NCI-H1436 (cell line): ENCODE measurements at places on chromosomes 1 and 21.

DNA sequence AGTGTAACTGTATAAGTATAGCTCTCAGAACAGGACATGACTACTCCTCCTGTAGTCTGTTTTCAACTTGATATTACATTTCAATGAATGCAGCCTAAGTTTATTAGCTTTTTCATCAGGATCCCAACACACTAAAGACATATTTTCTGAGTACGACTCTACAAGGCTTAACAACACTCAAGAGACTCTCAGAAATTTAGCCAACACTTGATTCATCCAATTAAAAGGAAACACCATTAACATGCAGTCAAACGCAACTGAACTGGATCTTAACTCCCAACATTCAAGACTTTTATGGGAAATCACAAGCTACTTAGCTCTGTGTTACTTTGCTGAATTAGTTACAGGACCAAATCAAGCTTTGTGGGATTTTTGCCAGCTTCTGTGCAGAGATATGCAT lies 65.2 kb upstream of the SGIP1 start:
- no peak for DNase-seq

- no peak for DNase-seq
Measured at GRCh38 chr1:153790313-153790965, 15.2 kb downstream of the SLC27A3 start.

GRCh38 chr1:74858136-74858535 lies 125.2 kb downstream of the TYW3 start:
- no peak for DNase-seq

- no peak for DNase-seq
Measured at GRCh38 chr1:22485431-22485830, 33.8 kb downstream of the ZBTB40 start.
